ENCODE measurements at places on chromosomes 13 and 19.
A peak's percentile ranks its signal among the peaks of the same experiment; 100 is the strongest.

DNA sequence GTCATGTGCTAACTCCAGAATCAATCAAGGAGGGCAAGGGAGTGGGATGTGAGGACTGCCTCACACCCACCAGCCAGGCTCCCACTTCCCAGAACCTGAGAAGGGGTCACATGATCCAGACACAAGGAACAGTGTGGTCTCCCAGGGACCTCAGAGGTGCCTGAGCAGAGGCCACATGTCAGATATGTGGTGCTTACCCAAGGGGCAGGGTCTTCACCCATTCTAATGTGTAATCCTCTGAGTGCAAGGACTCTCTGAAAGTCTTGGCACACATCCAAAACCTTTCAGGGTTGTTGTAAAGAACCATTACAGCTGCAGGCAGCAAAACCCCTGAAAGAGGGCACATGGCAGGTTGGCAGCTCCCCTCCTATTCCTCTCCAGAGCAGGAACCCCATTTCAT lies 656.6 kb downstream of the UQCRFS1 start:
- no peak for DNase-seq

- DNase-seq: no peak
Measured at GRCh38 chr13:20716951-20717350, 13.5 kb downstream of the IL17D start.

- no peak for DNase-seq
Measured at GRCh38 chr13:78046331-78046730, 127.7 kb upstream of the EDNRB start.

DNA sequence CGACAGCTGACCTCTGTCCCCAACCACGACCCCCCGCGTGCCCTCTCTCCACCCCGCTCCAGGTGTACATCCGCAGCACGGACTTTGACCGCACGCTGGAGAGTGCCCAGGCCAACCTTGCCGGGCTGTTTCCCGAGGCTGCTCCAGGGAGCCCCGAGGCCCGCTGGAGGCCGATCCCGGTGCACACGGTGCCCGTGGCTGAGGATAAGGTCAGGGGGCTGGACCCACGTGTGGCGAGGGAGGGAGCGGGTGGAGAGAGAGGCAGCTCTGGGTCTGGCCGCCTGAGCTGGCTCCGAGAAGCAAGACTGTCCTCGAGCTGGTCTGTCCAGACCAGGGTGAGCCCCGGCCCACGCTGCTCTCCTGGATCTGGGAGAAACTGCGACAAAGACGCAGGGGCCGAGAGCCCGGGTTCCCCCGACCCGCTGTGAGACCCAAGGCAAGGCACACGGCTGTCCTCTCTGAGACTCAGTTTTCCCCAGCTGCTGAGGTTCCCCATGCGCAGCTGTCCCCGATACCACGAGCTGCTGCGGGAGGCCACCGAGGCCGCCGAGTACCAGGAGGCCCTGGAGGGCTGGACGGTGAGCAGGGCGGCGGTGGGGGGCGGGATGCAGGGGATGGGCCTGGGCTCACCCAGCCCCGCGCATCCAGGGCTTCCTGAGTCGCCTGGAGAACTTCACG lies 1.5 kb downstream of the ACP4 start:
- DNase-seq: no peak

- DNase-seq: no peak
Measured at GRCh38 chr13:77338329-77338728, 11.4 kb upstream of the MYCBP2 start.

- no peak for DNase-seq
Measured at GRCh38 chr13:24152292-24153214, 8.0 kb upstream of the SPATA13 start.

DNA sequence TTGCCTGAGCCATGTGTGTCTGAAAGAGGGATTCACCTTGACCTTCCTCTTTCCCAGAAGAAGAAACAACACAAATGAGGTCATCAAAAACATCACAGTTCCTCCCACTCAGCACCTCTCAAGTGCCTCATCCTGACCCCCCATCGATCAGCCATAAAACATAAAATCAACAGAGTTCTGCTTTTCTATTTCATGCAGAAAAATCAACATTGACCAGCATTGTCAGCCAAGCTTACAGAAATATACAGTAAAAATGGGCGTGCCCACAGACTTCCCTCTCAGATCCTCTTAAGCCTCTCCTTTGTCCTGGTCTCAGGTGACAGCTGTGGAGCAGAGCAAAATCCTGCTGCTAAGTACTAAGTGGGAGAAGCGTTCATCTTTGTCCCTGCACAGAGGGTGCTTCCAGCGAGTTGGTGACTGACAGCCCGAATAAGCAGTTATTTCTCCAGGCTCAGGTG lies 213.3 kb downstream of the OLFM4 start:
- no peak for DNase-seq

- DNase-seq: no peak
Measured at GRCh38 chr13:39407786-39408185, 195.2 kb downstream of the LHFPL6 start.

- no peak for DNase-seq
Measured at GRCh38 chr13:49586717-49587116, 1.4 kb upstream of the RCBTB1 start.

- DNase-seq: no peak
Measured at GRCh38 chr19:46970815-46971214, 48.8 kb upstream of the NPAS1 start.

- no peak for DNase-seq
Measured at GRCh38 chr19:32082028-32082427, 263.4 kb upstream of the ZNF507 start.

DNA sequence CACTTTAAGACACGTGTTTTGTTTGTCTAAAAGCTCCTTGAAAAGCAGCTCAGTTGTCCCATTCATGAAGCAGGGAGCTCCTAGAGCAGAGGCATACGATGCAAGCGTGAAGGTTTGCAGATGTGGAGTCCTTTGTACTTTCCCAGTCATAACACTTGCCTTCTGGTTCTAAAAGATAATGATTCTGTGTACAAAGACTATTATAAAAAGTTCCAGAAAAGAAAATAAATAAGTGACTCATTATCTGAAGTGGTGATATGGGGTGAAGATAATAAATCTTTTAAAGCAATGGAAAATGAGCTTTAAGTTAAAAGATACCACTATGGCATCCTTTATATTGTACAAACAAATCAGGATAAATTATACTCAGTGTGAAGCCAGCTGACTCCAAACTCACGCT lies 569.9 kb downstream of the MYO16 start:
- DNase-seq: no peak

- DNase-seq: no peak
Measured at GRCh38 chr13:111526922-111527321, 206.5 kb downstream of the TEX29 start.

DNA sequence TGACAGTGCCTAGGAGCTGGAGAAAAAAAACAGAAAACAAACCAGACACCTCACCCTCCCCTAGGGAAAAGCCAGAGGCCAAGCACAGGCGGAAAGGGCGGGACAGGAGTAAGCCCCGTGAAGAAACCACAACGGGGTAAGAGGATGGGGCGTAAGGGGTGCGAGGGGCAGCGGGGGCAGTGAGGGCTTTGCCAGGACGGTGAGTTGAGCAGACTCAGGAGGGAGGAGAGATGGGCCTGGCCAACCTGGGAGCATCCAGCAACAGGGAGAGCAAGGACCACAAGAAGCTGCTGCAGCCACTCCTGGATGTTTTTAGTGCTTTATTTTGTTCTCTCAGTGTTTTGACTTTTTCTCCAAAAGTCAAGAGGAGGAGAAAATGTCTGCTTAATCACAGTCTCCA lies 114.1 kb upstream of the SOX1 start:
- no peak for DNase-seq

DNA sequence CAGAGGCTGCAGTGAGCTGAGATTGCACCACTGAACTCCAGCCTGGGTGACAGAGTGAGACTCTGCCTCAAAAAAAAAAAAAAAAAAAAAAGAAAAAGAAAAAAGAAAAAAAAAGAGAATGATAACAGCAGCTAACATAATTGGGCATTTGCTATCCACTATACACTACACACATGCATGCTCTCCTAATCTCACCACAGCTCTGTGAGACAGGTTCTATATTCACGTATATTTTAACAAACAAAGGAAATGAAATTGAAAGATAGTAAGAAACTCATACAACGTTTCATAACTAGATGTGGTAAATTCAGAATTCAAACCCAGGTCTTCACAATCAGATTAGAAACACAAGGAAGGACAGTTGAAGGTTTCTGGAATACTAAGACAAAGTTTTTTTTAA lies 265.7 kb downstream of the DIAPH3 start:
- DNase-seq: no peak

DNA sequence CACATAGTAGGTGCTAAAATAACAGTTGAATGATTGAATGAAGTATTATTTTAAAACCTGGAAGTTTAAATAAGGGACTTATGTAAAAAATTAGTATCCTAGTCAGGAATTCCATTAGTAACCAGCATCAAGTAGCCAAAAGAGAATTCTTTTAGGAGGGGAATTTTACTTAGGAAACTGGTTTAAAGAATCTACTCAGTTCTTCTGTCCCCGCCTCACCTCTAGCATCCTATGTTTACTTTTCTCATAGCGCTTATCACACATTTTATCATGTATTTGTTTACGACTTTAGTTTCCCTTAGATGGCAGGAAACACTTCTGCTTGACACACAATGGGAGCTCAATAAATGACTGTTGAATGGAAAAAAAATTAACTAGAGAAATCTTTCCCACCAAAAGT lies 229.0 kb downstream of the KLF5 start:
- DNase-seq: no peak

- DNase-seq: no peak
Measured at GRCh38 chr19:31718898-31719297, 369.7 kb upstream of the TSHZ3 start.

DNA sequence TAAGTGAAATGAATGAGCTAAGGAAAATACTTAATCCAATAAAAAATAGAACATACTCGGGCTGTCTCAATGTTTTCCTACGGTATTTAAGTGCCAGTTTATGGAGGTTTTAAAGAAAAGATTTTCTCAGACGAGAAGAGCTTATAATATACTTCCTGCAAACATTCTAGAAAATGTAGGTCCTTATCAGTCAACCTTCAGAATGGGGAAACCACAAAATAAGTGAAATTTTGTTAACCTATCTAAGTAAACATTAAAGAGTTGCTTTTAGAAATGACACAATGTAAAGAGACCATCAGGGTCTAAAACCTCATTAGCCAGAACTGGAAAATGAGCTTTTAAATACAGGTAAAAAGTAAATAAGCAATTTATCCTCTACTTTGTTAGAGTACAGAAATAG lies 12.1 kb downstream of the MIR17HG start:
- DNase-seq: no peak

GRCh38 chr13:91329733-91330132 lies 17.8 kb upstream of the MIR17HG start:
- peak; percentile 6 for DNase-seq

- no peak for DNase-seq
Measured at GRCh38 chr13:79910875-79911540, 429.9 kb downstream of the SPRY2 start.

DNA sequence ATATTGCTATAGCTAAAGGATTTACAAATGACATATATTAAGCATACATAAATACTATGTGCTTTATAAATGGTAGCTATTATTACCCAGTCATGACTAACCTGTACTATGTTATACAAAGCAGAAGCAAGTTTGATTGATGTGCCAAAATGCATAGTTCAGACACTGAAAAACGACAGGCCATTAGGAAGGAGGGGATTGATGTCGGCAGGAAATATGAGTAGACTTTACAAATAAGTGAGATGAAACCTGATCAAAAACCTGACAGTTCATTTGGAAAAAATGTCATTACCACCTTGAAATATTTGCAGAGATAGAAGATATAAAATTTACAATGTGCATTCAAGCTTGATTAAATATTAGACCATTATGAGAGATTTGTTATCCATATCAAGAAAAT lies 38.8 kb upstream of the TPP2 start:
- DNase-seq: no peak

DNA sequence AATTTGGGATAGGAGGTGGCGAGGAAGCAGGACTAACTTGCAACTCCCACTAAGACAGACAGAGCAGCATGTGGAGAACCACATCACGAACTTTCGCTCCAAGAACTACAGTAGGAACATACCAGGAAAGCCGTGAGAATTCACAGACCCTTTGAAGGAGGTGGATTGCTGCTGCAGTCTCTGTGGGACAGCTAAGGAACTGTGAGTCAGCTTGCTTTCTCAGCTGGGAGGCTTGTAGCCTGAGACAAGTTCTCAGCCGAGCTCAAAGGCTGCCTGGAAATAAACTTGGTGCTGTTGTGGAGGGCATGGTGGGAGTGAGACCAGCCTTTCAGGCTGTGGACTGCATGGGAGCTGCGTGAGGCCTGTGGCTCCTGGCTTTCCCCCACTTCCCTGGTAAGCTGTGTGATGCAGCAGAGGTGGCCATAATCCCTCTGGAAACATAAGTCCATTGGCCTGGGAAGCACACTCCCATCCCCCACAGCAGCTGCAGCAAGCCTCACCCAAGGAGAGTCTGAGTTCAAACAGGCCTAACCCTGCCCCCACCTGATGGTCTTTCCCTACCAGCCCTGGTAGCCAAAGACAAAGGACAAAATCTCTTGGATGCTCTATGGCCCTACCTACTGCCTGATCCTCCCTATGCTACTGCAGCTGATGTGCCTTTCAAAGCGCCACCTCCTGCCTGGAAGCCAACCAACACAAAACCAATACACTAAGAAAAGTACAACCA lies 441.1 kb upstream of the HTR2A start:
- DNase-seq: no peak

DNA sequence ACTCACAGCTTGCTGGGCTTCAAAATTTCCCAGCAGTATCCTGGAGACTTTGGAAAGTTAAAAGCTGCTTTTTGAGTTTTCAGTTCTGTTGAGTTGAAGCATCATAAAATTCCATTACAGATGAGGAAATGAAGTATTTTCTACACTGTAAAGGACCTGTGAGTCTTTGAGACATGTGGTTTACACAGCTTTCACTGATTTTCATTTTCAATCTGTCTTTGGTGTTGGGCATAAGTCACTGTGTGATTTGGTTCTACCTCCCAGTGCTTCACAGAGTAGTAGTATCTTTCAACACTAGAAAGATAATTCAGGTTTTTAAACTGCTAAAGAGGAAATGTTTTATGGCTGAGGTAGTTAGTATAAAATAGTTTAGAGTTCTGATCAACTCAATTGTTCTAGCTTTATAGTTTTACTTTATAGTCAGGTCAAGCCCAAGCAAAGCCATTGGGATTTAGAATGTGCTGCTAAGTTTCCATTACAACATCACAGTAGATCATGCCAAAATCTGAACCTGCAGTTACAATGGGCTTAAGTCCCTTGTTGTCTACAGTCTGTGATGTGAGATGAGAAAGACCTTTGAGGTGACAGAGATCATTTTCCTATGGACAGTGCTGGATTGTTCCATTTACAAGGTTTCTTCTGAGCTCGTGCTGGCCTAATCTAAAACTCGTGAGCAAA lies 161.6 kb downstream of the FLT1 start:
- no peak for DNase-seq

- DNase-seq: peak; percentile 15
Measured at GRCh38 chr19:38455031-38455430, 21.5 kb downstream of the RYR1 start.
